Thoracic aorta (tissue), 2 donors: ENCODE measurements at places on chromosomes 1 and 21. TPM values are rescaled to one million over a fixed set of nuclear protein-coding genes. Genes with fewer than 3 reads are reported as not detected.

The REN gene
- not detected for total RNA-seq

The FMO4 gene
- 10.6 TPM for total RNA-seq

The TP73 gene
- not detected for total RNA-seq

The ANKRD65 gene
- not detected for total RNA-seq

The SLC50A1 gene
- total RNA-seq, result 13.0 TPM

The ST6GALNAC3 gene
- total RNA-seq, result 9.5 TPM

The HOOK1 gene
- 0.27 TPM for total RNA-seq

The WNT9A gene
- 7.9 TPM for total RNA-seq

The AMY1A gene
- not detected for total RNA-seq

The FH gene
- total RNA-seq, result 23.7 TPM

The OR10K1 gene
- not detected for total RNA-seq

The TRIM17 gene
- 0.56 TPM for total RNA-seq

The MYOM3 gene
- total RNA-seq, result 1.5 TPM
